Activated naive CD4-positive, alpha-beta T cell (primary cell): ENCODE measurements at places on chromosomes 3 and 15.

GRCh38 chr3:110474397-110474796 lies 597.2 kb upstream of the NECTIN3 start:
- DNase-seq, result no peak

- no peak for DNase-seq
Observed at GRCh38 chr15:96296264-96296663, 34.2 kb upstream of the NR2F2 start.

DNA sequence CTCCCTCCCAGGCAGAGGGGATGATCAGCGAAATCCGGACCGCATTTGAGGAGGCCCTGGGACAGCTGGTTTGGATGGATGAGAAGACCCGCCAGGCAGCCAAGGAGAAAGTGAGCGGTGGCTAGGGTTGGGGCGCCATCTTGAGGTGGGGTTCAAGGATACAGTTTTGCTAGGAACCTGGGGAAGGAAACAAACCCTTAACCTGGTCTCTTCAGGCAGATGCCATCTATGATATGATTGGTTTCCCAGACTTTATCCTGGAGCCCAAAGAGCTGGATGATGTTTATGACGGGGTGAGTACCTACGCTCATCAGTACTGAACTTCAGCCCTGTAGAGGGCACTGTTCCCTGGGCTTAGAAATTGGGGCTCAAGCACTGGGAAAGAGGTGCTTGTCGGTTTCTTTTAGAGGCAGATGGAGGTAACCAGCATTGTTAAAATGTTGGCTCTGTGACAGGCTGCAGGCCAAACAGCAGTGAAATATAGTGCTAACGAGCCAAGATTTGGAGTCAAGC lies 9.6 kb upstream of the PSMD2 start:
- peak; percentile 38 for DNase-seq

- DNase-seq, result no peak
Observed at GRCh38 chr15:66844041-66844746, 142.2 kb downstream of the SMAD6 start.

DNA sequence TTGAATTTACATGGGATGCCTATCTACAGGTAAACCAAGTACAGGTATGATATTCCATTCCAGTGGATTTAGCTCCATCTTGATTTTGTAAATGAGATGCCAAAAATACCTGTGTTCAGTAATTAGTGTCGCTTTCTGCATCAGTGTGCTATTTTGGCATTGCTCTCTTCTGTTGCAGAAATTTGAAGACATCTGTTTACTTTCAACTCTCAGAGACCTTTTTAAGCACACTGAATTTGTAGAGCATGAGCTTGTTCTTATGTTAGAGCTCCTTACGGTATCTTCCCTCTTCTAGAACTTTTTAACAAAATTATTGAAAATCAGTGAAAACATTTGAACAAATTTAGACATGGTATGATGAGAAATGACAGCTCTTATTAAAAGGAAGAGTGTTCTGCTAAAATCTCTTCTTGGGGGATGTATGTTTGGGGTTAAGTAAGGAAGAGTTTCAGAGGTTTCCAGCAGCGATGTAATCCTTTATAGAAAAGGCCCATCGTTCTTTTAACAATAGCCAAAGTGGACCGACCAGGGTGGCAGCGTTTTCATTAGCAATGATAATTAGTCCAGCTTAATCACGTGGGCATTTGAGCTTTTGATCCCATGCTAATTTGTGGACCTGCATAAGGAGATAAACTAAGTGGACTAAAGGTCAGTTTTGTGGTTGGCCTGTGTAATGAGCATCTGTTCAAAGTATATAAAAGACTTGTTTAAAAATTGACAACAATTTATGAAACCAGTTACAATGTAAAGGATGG lies 385.4 kb downstream of the PTPRG start:
- no peak for DNase-seq

DNA sequence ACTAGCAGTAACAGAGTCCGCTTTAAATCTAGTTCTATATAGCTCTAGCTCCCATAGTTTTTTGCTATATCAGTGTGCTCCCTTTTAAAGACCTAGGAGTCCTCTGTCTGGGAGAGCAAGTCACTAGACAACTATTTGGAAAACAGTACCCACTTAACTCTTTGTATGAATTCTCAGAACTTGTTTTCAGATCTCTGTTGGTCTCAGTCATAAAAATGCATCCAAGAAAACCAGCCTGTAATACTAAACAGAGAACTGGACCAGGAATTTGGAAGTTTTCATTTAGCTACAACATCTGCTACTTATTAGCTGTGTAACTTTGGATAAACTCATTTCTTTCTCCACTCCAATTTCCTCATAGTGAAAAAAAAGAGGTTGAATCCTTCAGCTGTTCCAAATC lies 56.9 kb upstream of the C3orf49 start:
- DNase-seq, result no peak

GRCh38 chr3:100426067-100426682 lies 24.8 kb downstream of the LNP1 start:
- DNase-seq, result no peak

DNA sequence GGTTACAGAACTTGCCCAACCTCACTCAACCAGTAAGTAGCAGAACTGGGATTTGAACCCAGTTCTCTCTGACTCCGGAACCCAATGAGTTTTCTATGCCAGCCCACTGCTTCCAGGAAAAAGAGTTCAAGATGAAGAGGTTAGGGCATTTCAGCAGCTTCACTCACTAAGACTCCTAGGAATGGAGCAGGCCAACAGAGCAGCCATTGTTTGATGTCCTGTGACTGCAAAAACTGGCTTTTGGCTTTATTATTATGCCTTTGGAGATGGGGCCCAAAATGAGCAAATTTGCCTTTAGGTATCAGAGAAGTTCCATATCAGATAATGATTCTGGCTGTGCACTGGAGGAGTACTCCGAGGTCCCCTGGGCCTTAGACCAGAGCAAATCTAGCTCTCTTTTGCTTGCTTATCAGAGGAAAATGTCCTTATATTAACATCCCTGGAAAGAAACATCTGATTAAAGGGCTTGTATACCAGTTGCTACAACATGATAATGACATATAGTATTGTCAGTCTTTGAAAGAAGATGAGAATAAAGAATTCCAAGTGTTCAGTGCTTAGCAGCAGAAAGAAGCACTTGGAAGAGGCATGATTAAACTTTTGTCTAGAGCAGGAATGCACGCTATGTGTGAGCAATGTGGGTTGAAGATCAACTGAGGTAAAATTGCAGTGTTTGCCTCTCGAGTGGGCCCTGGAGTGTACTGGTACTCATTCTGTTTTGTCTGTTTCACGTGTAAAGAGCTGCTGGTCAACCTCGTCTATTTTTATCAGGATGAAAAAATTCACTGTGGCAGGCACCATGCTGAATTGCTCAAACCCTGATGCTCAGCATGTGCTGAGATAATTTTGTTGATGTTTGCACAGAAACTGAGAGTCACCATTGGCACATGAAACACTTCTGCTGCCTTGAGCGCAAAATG lies 21.8 kb upstream of the KLHL24 start:
- DNase-seq, result no peak
